ENCODE measurements at places on chromosomes 16 and 17.

DNA sequence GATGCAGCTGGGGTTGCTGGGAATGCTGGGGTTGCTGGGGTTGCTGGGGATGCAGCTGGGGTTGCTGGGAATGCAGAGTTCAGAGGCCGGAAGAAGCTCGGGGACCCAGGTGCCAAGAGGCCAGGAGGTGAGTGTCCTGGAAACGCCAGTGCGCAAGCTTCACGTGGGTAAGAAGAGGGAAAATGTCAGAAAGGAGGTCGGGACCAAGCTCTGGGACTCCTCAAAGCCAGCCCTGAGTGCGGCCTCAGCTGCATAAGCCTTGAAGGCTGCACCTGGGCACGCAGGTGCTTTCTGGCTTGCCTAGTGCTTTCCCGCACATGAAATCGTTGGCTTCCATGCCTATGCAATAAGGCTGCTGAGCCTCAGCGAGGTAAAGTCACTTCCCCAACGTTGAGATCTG, 48.3 kb downstream of the PITPNM3 start:
- no peak for DNase-seq

DNA sequence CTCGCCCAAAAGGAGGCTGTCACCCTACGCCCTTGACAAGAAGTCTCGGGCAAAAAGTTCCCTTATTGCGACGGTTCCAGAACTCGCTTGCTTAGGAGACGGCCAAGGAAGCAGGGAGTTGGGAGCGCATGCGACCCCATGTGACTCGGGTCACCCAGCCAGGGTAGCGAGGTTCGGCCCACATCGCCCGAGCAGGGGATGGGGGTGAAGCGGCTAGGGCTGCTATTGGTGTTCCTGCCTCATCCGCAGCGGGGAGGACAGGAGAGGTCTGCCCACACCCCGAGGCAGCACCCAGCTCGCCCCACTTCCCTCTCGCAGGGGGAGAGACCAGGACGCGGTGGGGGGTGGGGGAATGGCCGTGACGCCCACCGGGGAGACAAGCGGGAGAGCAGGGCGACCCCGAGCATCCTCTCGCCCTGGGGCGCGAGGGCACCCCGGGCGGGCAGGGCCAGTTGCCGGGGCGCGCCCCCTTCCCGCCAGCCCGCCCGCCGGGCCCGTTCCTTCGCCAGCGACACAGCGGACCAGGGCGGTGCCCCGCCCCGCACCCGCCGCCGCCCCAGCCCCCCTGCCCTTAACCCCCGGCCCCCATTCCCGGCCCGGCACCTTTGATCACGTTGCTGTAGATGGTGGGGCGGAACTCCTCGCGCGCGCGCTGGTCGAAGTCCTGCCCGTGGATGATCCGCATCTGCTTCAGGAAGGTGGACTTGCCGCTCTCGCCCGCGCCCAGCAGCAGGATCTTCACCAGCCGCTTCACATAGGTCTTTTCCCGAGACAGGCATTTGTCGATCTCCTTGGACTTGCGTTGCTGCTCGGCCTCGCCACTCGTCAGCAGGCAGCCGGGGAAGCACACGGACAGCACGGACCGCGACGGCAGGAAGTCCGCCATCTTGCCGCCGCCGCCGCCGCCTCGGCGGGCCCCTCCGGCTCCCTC, 567 bp downstream of the GNA13 start:
- no peak for DNase-seq

DNA sequence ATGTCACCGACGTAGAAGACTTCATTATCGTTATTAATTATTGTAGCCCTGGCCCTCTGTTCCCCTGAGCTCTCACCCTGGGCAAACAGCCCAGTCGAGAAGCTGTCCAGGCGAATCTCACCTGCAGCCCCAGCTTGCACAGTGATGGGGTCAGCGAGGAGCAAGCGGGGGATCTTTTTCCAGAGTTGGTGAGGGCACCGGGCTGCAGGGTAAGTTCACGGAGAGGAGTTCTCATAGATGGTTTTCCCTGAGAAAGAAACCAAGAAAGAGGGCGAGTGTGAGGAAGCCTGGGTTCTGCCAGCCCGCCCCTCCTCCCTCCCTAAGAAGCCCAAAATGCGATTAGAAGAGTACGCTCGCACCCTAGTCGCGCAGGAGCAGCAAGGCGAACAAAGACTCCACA, 436 bp downstream of the SPAG5 start:
- no peak for DNase-seq

DNA sequence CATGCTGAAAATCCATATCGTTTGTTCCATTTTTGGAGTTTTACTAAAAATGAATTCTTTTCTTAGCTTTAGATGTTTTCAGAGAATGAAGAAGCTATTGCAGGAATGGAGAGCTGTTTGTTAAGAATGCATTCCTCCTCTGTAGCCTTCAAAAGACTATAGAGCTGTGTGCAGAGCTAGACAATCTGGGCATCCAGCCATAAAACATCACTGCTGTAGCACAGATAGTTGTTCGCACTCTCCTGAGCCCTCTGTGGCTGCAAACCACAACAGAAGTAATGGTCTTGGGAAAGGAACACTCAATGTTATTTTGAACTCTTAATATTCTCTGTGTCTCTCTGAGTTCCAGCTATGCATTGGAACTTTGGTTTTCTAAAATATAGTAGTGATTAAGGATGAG, 4.9 kb downstream of the TNRC6C start:
- DNase-seq: peak; percentile 98

GRCh38 chr16:67301080-67301782, 21.9 kb downstream of the PLEKHG4 start:
- no peak for DNase-seq

DNA sequence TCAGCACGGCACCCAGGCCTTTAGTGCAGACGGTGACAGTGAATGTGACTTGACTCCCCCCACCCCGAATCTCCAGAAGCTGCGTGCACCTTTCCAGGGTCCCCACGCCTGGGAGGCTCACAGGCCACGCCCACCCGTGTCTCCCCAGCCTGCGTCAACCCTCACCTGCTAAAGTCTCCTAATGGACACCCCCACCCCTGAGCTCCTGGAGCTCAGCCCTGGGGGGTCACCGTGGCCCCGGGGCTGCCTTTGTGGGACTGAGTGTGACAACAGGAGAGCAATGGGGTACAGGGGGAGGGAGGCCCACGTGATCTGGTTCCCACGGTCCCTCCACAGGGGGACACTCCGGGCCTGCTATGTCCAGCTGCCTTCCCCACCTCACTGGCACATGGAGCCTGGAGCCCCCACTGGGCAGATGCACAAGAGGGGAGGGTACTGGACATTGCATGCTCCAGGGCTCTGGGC, 7.4 kb upstream of the FASN start:
- no peak for DNase-seq

- DNase-seq: no peak
Measured at GRCh38 chr16:46862555-46863447, 21.4 kb upstream of the GPT2 start.

- DNase-seq: peak; percentile 89
Measured at GRCh38 chr16:88700636-88701482, 5.3 kb downstream of the RNF166 start.

DNA sequence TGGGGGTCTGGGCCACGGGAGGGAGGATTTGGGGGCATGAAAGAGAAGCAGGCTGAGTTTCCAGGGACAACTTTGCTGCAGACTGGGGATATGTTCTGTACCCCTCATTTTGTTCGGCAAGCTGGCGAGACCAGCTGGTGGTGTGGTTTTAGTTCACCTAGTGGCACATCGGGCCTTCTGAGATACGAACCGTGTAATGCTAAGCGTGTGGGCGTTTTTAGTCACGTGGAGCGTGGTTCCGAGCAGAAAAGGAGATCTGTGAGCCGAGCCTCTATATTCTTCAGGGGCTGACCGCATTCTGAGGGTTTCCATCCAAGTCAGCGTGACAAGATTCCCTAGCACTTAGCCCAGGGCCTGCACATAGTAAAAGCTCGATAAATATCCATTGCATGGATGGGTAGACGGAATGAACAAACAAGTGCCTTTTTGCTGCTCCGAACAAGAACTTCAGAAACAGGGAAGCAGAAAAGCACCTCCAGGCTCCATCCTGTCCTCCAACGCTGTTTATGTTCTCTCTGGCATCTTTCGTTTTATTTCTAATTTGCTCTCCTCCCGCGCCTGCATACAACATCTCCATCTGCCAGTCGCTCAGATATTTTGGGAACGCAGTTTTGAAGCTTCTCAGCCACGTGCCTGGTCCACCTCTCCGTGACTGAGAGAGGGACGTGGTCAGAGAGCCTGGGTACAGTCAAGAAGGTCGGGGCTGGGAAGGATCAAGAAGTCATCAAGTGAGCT, 5.8 kb downstream of the SYT17 start:
- DNase-seq: no peak

DNA sequence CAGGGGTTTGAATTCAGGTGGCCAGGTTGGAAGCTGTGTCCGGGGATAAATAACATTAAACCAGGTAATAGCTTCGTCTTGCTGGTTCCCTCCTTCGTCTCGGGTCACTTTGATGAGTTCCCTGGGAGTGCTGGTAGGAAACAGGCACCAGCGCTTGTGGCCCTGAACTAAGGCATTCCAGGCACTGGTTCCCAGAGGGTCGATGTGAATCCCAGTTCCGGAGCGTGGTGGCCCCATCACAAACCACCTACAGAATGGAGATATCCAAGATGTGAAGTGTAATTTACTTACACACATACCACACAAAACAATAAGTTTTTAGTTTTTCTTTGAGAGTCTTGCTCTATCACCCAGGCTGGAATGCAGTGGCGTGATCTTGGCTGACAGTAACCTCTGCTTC, 2.6 kb downstream of the JMJD6 start:
- DNase-seq: no peak

GRCh38 chr16:65125322-65125721, 3.5 kb upstream of the CDH11 start:
- DNase-seq: no peak

GRCh38 chr16:28837672-28838557, 8.2 kb downstream of the TUFM start:
- DNase-seq: no peak

- DNase-seq: no peak
Measured at GRCh38 chr17:77948690-77949114, 9.8 kb upstream of the TNRC6C start.

- no peak for DNase-seq
Measured at GRCh38 chr17:71440513-71440912, 680.3 kb upstream of the SOX9 start.

DNA sequence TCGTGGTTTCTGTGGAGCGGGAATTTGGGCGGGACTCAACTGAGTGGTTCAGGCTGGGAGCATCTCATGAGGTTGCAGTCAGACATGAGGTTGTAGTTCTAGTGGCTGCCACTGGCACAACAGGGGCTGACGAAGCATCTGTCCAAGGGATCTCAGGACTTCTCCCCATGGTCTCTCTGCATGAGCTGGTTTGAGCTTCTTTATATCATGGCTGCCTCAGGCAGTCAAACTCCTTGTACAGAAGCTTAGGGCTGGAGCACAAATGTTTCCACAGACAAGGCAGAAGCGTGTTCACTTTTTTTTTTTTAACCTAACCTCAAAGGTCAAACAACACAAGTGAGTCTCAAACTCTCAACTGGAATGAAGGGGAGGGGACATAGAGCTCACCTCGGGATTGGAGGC, 243.3 kb downstream of the MSI2 start:
- DNase-seq: peak; percentile 38

DNA sequence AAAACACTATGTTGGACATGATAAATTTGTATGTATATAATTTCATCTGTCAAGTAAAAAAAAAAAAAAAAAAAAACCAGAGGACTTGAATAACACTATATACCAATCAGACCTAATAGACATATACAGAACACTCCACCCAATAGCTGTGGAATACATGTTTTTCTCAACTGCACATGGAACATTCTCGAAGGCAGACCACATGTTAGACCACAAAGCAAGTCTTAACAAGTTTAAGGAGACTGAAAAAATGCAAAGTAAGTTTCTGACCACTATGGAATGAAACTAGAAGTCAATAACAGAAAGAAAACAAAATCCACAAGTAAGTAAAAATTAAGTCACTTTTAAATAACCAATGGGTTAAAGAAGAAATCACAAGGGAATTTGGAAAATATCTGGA, 8.4 kb upstream of the CNTNAP4 start:
- no peak for DNase-seq

DNA sequence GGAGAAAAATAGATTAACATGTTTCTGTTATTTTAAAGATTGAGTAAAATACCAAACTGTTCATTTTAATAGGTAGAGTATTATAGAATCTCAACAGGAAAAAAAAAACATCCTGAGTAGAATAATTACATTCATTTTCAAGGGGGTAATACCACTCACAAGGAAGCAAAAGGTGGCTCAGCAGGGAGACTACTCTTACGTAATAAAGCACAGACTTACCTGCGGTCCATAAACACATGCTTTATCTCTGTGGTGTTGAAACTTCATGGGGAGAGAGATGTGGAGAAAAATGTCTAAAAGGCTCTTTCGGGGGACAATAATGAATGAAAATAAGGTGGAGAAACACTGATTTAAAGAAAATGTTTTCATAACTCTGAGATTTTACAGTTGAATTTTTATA, 171.7 kb downstream of the MRTFB start:
- no peak for DNase-seq

GRCh38 chr17:50626037-50626574, 8.6 kb upstream of the ABCC3 start:
- peak; percentile 49 for DNase-seq

GRCh38 chr17:4782652-4783051, 3.5 kb downstream of the VMO1 start:
- DNase-seq: no peak

DNA sequence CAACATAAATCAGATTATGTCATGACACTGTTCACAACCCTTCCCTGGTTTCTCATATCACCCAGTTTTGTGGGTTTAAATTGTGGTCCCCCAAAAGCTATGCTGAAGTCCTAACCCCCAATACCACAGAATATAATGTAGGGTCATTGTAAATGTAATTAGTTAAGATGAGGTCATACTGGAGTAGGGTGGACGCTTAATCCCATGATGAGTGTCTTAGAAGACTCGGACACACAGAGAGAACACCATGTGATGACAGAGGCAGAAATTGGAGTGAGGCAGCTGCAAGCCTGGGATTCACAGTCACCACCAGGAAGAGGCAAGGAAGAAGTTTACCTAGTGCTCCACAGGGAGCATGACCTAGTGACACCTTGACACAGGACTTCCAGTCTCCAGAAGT, 197.8 kb downstream of the SALL1 start:
- DNase-seq: no peak

- no peak for DNase-seq
Measured at GRCh38 chr17:31096106-31096436, 1.3 kb downstream of the NF1 start.
